Stimulated activated CD4-positive, alpha-beta T cell treated with anti-CD3 and anti-CD28 coated beads, Interleukin-1b, Interleukin-23, amount 100 ng/mL, for 1 hour (primary cell): ENCODE measurements at places on chromosomes 2 and 18.

GRCh38 chr2:136422512-136422911 lies 304.6 kb upstream of the CXCR4 start:
- DNase-seq = no peak

GRCh38 chr18:29979881-29980280 lies 1062.7 kb downstream of the DSC3 start:
- no peak for DNase-seq

DNA sequence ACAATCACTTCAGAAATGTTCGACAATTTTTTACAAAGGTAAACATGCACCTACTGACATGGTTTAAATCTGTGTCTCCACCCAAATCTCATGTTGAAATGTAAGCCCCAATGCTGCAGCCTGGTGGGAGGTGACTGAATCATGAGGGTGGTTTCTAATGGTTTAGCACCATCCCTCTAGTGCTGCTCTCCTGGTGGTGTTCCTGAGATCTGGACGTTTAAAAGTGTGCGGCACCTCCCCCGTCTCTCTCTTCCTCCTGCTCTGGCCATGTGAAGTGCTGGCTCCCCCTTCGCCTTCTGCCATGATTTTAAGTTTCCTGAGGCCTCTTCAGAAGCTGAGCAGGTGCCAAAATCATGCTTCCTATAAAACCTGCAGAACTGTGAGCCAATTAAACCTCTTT lies 28.3 kb downstream of the MAP3K2 start:
- no peak for DNase-seq

DNA sequence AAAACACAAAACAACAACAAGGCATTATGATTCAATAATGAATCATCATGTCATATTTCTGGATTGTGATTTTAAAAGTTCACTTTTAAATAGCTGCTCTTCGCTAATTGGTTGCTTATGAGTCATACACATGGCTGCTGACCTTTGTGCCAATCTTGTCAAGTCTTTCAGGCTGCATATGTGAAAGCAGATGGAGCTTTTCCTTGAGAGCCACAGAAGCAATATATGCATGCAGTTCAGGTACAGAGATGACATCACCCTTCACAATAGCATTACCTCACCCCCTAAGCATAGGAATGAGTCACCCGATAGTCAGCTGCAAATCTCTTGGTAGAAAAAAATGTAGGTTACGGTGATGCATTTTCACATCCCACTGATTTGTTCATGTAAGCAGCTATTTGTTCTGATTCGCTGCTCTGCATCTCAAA lies 27.2 kb downstream of the EIF2AK3 start:
- DNase-seq = peak; percentile 1

GRCh38 chr2:219595256-219595655 lies 2.4 kb upstream of the STK11IP start:
- no peak for DNase-seq

- DNase-seq = no peak
Measured at GRCh38 chr18:42549596-42549995, 565.9 kb downstream of the RIT2 start.

DNA sequence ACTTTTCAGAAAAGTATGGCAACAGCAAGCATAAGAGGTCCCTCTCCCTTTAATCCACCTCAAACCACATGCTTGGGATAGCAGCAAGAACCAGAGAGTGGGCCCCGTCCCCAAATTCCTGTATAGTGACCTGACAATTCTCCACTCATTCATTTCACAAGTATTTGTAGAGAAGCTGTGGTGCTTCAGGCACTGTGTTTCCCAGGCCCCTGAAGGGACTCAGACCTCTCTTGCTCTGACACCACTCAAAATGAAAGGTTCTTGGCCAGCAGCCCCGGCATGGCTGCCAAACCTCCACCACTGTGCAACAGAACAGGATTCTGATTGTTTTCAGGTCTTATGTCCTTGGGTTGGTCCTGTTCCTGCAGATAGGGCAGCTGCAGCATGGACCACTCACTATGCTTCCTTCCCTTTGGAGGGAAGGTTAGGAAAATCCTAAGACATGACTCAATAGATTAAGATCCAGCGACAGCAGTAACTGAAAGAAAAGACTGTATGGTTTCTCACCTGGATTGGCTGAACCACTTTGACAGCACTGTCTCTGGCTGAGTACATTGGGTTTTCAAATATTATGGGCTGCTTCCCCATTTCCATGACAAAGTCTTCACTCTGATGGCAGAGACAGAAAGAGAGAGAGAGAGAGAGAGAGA lies 67.6 kb downstream of the DHRS9 start:
- DNase-seq = no peak

GRCh38 chr2:113209646-113210171 lies 35.9 kb downstream of the PSD4 start:
- DNase-seq = no peak

DNA sequence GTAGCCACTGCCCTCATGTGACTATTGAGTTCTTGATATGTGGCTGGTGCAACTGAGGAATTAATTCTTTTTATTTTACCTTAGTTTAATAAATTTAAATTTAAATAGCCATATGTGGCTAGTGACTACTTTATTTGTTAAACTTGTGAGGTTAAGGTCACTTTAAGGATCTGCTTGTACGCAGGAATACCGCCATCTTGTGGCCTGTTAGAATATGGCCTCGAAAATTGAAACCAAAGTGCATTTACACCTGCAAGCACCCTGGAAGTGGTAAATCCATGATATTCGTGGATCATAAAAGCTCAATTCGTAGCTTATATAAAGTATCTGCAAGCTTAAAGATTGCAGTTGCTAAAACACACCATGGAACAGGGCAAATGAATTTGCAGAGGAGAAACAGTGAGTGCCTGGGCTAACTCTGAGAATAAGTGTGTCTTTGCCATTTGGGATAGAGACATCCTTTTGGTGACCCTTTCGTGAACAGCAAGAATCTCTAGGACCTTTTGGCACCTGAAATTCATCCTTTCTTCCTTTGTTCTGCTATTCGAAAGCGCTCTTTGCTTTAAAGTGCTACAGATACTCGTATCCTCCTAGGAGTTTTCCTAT lies 59.9 kb upstream of the REG3A start:
- no peak for DNase-seq

GRCh38 chr18:47997338-47997780 lies 66.9 kb upstream of the SMAD2 start:
- DNase-seq = no peak

GRCh38 chr2:173457366-173457765 lies 102.7 kb downstream of the CDCA7 start:
- no peak for DNase-seq

GRCh38 chr2:160267022-160267421 lies 67.0 kb upstream of the ITGB6 start:
- no peak for DNase-seq

GRCh38 chr2:31221544-31221943 lies 4.2 kb upstream of the CAPN14 start:
- DNase-seq = no peak

GRCh38 chr18:25056429-25056828 lies 295.5 kb downstream of the ZNF521 start:
- DNase-seq = no peak

DNA sequence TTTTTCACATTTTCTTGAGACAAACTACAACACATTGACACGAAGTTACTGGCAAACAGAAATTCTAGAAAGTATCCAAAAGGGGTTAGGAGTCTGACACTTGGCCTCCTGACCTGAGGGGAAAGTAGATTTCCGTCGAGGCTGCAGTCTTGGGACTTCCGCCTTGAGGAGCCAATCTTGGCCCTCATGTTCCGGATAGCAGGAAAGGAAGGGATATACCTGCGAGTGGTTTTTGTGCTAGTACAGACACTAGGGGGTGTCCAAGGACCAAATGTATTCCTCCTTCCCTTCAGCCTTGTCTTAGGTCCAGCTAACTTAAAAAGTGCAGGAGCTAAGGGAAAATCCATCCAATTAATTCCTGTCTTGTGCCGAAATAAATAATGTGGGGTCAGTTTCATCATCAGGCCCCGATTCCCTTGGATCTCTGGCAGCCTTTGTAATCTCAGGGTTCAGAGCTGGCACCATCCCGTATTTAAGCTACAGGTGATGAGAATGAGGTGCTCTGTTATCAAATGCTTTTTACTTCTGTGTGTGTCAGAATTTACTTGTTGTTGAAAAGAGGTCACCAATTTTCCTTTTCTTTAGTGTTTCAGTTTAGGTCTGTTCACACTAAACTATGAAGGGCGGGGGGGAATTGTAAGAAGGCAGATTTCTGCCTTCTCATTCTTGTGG lies 330.2 kb upstream of the FANCL start:
- no peak for DNase-seq

GRCh38 chr18:69556228-69556627 lies 155.5 kb downstream of the DOK6 start:
- no peak for DNase-seq

DNA sequence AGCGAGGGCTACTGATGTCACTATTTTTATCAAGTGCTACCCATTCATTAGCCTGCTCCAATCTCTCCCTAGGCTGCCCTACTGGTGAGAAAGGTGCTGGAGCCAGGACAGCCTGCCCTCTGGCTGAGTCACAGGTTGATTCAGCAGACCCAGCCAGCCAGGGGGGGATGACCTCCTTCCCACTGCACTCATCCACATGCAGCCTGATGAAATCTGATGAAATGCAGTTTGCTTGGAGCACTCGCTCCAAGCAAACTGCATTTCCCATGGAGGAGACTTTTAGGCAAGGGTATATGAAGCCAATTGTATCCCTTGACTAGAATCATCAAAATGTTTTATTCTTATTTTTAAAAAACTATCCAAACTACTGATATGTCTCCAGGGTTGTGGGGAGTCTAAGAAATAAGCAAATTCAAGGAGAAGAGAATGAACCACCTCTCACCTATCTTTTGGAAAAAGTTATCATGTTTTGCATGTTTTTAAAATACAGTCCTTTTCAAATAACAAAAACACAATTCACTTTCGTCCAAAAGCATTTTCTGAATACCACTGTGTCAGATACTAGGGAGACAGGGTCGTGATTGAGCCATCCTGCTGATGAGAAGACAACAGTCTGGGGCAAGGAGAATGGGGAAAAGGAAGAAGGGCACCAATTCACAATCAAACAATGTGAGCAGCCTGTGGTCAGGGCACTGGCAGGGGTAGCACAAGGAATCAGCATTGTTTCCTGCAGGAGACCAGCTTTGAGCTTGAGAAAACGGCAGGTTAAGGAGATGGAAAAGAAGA lies 128.3 kb downstream of the AFF3 start:
- DNase-seq = no peak

DNA sequence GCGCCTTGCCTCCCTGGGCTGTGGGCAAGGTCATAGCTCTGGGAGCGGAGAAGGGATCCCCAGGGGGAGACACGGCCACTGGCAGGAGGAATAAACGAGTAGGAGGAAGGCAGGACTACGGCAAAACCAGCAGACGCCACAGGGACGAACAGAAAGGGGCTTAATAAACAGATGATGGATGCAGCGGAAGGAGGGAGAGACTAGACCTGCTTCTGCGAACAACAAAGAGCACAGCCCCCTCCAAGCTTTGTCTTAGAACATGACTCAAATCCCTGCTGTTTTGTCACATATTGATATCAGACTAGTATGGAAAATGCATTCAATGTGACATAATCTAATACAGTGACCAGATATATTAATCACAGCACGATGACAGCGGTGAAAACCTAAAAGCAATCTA lies 155.9 kb upstream of the TPO start:
- DNase-seq = no peak

- DNase-seq = no peak
Measured at GRCh38 chr2:44233450-44234128, 41.7 kb upstream of the SLC3A1 start.

DNA sequence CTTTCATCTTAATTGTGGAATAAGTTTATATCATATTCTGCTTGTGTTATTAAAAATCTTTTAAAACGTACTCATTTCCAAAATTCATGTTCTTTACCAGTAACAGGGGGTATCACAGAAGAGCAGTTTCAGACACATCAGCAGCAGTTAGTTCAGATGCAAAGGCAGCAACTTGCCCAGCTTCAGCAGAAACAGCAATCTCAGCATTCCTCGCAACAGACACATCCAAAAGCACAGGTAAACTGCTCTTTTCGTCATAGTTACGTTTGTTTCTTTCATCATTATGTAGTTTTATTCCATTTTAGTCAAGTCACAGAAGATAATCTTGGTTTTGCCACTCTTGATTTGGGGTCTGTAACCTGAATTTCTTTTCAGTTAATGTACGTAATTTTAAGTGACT lies 93.5 kb upstream of the KIF5C start:
- DNase-seq = no peak

GRCh38 chr18:25278394-25278793 lies 73.6 kb downstream of the ZNF521 start:
- DNase-seq = no peak

- no peak for DNase-seq
Measured at GRCh38 chr2:29012211-29012681, 31.1 kb downstream of the TOGARAM2 start.

- no peak for DNase-seq
Measured at GRCh38 chr2:46482490-46482889, 3.1 kb downstream of the TMEM247 start.

GRCh38 chr2:207176247-207176646 lies 10.5 kb upstream of the KLF7 start:
- no peak for DNase-seq

DNA sequence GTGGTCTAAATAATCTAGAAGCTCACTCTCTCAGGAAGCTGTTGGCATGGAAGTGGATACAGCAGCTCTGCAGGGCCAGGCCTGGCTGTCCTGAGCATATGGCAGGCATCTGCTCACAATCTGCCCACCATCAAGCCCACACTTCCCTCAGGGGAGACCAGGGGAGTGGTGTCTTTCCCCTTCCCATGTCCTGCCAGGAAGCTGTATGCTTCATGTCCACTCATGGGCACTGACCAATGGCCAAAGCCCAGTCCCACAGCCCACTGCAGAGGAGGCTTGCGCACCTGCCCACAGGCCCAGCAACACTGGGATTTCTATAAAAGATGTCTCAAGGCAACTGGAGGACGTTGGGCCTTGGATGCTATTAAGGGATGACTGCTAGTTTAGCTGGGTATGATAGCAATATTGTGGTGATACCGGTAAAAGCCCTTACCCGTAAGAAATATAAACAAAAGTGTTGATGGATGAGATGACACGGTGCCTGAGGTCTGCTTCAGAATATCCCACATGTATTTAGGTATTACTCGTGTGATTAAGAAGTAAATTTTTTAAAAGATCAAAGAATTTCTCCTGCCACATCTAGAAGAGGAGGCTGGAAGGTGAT lies 106.7 kb upstream of the CTDP1 start:
- DNase-seq = no peak

GRCh38 chr18:49784427-49785185 lies 28.7 kb downstream of the ACAA2 start:
- DNase-seq = no peak

- no peak for DNase-seq
Measured at GRCh38 chr18:27540111-27540510, 355.0 kb upstream of the CHST9 start.
